ENCODE measurements at places on chromosomes 6 and 20. TPM values are rescaled to one million over a fixed set of nuclear protein-coding genes. Genes with fewer than 3 reads are reported as not detected.

GRCh38 chr6:7697820-7698623, 27.9 kb upstream of the BMP6 start:
- no peak for DNase-seq

DNA sequence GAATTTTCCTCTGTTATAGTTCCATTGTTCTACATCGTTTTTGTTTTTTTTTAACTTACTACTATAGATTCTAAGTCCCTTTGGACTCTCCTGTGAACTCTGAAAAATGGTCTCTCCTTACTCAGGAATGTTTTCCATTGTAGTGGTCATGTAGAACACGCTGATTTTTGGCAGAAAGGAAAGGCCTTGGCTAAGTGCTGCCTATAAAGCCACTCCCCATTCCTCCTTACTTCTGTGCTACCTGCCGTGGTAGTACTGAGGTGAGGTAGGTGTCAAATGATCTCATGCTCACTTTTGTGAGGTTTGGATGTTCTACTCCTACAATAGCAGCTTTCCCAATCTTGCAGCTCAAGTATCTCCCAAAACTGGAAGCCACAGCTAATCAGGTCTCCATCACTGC, 270.7 kb downstream of the SLC35F1 start:
- no peak for DNase-seq

UBR2 gene
- 48.1 TPM for total RNA-seq

NANP gene
- 8.9 TPM for total RNA-seq

GRCh38 chr20:38453941-38454340, 18.7 kb upstream of the RALGAPB start:
- no peak for DNase-seq

C6orf141 gene
- 3.1 TPM for total RNA-seq

GRCh38 chr6:139904158-139904533, 529.7 kb upstream of the CITED2 start:
- DNase-seq, result no peak

- DNase-seq, result no peak
Measured at GRCh38 chr6:82783587-82784236, 281.9 kb downstream of the UBE3D start.

JPH2 gene
- 40.5 TPM for total RNA-seq

DNA sequence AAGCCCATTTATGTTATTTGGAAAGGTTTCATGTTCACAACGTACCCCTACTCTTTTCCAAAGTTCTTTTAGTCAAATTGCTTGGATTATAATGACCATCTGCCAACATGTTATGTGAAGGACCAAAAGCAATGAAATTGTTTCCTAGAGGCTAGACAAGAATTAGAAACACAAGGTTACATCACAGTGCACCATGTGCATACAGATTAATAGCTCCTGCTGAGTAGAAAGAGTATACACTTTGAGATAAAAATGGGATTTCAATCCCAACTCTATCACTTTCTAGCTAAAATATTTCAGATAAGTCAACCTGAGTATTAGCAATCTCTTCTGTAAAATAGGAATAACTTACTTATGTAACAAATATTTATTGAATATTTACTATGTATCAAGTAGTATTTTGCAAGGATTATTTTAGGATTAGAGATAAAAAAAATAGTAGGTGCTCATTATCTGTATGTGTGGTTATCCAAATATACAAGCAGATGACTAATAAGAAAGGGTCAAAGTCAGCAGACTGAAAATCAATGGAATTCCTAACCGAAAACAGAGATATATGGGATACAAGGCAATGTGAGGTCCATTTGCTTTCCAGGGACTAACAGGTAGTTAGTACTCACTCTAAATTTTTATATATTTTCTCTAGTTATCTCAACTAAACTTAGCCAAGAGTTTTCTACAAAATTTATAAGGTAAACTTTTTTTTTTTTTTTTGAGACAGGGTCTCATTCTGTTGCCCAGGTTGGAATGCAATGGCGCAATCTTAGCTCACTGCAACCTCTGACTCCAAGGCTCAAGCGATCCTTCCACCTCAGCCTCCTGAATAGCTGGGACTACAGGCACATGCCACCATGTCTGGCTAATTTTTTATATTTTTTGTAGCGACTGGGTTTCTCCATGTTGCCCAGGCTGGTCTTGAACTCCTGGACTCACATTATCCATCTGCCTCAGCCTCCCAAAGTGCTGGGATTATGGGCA, 127.7 kb downstream of the PDSS2 start:
- DNase-seq, result no peak

DNA sequence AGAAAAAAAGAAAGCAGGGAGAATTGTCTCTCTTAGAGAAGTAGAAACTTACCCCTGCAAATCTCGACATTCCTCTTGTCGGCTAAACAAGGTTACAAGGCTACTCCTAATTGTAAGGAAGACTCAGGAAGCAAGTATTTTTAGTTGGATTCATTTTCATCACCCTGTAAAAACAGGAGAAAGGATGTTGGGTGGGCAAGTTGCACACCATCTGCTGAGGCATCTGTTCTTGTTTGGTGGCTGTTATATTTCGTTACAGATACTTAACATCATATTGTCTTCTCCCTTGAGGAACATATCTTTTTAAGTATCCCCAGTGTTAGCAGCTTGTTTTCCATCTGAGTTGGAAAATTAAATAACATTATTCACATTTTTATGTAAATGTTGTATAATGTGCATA, 187.5 kb downstream of the PLCB4 start:
- no peak for DNase-seq

TRIM31 gene
- total RNA-seq, result 1.3 TPM

DNA sequence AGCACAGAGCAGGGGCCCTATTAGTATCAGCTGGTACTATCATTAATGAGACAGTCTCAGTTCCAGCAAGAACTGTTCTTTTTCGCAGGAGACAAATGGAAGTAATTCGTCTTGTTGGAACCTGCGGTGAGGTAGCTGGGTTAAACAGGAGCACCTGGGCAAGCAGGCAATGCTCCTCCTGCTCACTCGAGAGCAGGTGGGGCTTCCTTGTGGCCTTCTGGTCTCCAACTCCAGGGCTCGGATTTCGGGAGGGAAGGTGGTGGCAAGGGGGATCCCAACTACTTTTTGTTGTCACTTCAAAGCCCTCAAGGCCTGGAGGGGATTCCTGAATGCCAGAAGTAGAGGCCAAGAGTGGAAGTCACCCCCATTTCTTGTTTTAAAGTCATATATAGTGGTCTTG, 1.3 kb upstream of the SPEF1 start:
- no peak for DNase-seq

DNA sequence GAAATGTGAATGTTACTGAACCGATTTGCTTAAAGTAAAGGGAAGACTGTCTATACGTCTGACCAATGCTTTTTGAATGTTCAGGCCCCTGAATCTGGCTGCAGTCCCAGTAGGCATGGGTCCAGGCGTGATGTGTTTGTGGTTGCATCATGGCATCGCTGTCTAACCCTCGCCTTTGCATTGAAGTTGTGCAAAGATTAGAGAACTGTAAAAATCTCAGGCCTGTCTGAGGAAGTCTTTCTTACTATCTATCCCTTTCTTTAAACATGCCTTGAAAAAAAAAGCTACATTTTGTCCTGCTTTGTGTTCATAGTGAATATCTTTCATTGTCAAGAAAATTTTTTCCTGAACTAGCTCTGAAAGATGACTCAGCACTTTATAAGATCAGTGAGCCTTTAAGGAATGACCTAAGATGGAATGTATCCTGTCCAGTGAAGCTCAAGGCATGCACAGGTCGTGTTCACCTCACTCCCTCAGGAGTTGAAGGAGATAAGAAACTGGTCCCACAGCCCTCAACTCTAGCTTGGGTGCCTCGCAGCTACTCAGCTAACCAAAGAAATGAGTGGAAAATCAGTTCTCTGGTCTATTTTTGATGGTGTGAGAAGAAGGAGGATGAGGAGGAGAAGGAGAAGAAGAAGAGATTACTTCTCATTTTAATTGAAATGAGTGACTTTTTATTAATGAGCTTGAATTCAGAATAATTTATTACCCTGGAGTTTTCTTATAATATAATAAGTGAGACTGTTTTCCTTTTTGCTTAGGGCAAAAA, 48.6 kb downstream of the TPD52L1 start:
- DNase-seq, result peak; percentile 23

BANF2 gene
- total RNA-seq, result not detected

ARG1 gene
- 1.1 TPM for total RNA-seq

All from urinary bladder (tissue), 4 donors.